Endothelial cell of umbilical vein (primary cell): ENCODE measurements at places on chromosomes 3 and 15. TPM values are rescaled to one million over a fixed set of nuclear protein-coding genes. Genes with fewer than 3 reads are reported as not detected.
A peak's percentile ranks its signal among the peaks of the same experiment; 100 is the strongest.

- DNase-seq = no peak
These were observed 67.2 kb downstream of the SLC6A1 start for GRCh38 chr3:11059799-11060115.

- DNase-seq = peak; percentile 71
These were observed 172.6 kb downstream of the FMN1 start for GRCh38 chr15:33021806-33022389.

MINAR1 gene
- polyA plus RNA-seq = 0.33 TPM in 2 replicates

GOLGA6A gene
- not detected in 2 replicates for polyA plus RNA-seq

CHRNA3 gene
- polyA plus RNA-seq = not detected in 2 replicates

STAC gene
- 0.03 and 0.11 TPM in 2 replicates for polyA plus RNA-seq
